Testis (tissue), 5 donors: ENCODE measurements at places on chromosomes 2 and 18. TPM values are rescaled to one million over a fixed set of nuclear protein-coding genes. Genes with fewer than 3 reads are reported as not detected.

AMER3 gene
- polyA plus RNA-seq, result 0.99 TPM

MAPRE3 gene
- polyA plus RNA-seq, result 112 TPM

ASXL3 gene
- polyA plus RNA-seq, result 15.7 TPM

SP5 gene
- polyA plus RNA-seq, result 1.4 TPM

BABAM2 gene
- polyA plus RNA-seq, result 70.6 TPM

MOGAT1 gene
- not detected for polyA plus RNA-seq

STK16 gene
- 63.0 TPM for polyA plus RNA-seq

ACVR1C gene
- polyA plus RNA-seq, result 0.47 TPM

ALLC gene
- polyA plus RNA-seq, result 35.1 TPM

HMSD gene
- 0.53 TPM for polyA plus RNA-seq

CFAP65 gene
- polyA plus RNA-seq, result 42.9 TPM

MYO5B gene
- 31.8 TPM for polyA plus RNA-seq

TXNL1 gene
- polyA plus RNA-seq, result 107 TPM

L3MBTL4 gene
- polyA plus RNA-seq, result 26.6 TPM

CCDC85A gene
- 0.61 TPM for polyA plus RNA-seq

DNA sequence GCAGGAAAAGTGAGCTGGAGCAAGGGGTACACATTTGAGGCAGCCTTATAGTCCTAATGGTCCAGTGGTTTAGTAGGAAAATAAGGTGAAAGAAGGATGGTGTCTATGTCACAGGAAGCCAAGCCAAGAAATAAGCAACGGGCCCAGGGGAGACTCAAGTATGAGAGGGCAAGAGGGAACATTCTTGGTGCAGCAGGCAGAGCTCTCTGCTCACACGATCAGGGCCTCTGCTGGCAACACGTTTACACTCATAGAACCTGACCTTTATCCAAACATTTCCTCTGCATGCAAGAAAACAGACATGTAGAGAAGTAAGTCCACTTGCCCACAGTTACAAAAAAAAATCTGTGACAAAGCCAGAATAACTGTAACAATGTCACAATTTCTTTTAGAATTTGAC, 32.6 kb upstream of the LRRC30 start:
- DNase-seq, result no peak

- no peak for DNase-seq
These were observed 23.7 kb downstream of the INPP1 start for GRCh38 chr2:190367091-190367490.

DNA sequence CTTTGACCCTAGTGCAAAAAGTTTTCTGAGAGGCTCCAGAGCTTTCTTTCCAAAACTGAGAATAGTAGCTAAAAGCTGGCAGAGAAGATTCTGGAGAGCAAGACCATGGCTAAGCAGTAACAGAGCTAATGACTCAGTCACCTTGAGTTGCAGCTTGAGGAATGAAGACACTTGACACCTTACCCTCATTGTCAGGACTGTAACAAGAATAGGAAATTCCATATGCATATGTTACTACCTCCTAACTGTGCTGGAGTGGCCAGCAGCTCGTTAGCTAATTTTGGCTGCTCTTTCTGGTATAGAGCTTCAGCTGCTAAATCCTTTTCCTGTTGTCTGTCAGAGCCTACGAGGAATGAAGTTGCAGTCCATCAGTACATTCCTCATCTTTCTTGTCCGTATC, 68.6 kb upstream of the LHCGR start:
- DNase-seq, result no peak

- DNase-seq, result no peak
These were observed 48.2 kb upstream of the B3GNT2 start for GRCh38 chr2:62147610-62148301.

- DNase-seq, result no peak
These were observed 101.1 kb downstream of the PIGN start for GRCh38 chr18:62085756-62086155.

GRCh38 chr2:220127311-220127710, 499.9 kb downstream of the SLC4A3 start:
- no peak for DNase-seq

DNA sequence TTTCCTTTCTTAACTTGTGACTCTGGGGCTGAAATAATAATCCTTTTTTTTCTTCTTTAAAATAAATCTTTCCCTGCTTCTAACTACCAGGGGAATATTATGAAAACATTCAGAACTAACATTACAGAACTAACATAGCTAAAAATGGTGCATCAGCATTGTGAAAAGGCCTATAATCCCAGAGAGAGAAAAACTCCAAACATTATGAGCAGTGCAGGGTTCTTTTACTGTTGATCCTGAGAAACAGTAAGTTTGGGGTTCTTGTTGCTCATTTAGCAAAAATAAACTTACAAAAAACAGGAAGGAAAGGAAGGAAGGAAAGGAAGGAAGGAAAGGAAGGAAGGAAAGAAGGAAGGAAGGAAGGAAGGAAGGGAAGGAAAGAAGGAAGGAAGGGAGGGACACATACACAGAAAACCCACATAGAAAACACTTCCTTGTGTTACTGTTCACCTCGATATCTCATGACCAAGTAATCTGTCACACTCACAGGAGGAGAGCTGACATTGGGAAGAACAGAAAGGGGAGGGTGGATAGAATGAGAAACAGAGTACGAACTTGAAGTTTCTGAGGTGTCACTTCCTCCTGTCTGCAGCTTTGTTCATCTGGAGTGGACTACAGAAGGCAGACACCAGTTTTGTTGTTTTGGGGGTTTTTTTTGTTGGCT, 18.4 kb upstream of the PIK3C3 start:
- no peak for DNase-seq

GRCh38 chr2:98808546-98808945, 77.6 kb upstream of the MGAT4A start:
- DNase-seq, result no peak

- DNase-seq, result no peak
These were observed 6.6 kb downstream of the GAREM2 start for GRCh38 chr2:26179446-26179913.

GRCh38 chr18:75293591-75293990, 83.0 kb downstream of the TSHZ1 start:
- DNase-seq, result no peak

GRCh38 chr18:78627551-78628346, 351.9 kb upstream of the SALL3 start:
- DNase-seq, result no peak

- no peak for DNase-seq
These were observed 191.3 kb downstream of the MYO1B start for GRCh38 chr2:191436368-191437055.

DNA sequence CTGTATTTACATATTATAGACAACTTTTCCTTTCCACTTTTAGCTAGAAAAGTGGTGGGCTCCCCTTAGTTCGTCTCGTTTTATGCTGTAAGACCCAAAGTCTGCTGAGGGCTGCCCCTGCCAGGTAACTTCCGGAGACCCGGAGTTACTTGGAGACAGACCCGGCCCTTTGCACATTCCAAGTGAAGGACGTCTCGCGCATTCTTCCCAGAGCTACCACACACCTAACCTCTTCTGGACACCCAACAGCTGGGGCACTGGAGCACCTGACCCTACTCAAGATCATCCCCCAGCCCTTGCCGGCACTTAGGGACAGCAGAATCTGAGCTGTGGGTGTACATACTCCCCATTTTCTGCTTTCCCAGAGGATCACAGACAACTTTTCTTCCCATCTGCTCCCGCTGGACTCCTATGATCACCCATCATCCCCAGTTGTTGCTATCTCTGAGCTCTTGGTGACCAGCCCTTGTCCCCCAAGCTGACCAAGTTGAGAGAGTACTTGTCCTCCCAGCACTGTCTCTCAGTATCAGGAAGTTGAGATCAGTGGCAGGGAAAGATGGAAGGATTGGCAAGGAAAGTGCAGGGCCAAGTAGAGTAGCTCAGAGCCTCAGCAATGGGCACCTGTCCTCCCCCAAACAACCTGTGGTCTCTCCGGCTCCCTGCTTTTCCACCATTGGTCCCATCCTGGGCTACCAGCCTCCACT, 8.4 kb upstream of the SATB2 start:
- DNase-seq, result no peak

DNA sequence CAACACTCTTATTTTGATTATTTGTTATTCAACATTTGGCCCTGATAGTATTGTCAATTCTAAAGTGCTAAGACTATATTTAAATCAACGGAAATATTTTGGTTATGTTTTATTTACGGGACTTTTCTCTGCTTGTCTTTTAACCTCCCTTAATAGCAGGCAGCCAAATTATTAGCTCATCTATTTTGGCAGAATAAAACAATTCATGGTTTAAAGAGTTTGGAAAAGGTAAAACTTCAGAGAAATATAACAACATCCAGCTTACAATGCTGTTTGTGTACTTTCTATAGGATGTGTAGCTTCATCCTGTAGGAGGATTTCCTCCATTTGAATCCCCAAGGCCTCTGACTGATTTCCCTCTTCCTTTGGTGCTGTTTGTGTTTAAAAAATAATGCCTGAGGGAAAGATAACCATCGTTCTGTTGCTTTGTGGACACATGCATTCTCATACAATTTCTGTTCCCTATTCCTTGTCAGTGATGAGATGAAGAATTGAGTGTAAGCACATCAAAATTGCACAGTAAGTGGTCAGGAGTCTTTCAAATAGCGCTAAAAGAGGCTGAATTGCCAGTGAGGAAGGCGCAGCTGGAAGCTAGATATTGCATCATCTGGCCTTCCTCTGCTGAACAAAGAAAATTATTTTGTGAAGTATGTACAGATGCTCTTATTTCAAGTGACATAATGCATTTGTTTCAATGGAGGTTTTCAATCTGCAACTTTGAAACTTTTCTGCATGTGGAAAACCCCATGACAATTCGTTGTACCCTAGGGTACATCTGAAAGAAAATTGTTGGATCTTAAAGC, 80.3 kb downstream of the CD28 start:
- DNase-seq, result no peak

GRCh38 chr2:150413910-150414309, 73.6 kb downstream of the RND3 start:
- DNase-seq, result no peak

DNA sequence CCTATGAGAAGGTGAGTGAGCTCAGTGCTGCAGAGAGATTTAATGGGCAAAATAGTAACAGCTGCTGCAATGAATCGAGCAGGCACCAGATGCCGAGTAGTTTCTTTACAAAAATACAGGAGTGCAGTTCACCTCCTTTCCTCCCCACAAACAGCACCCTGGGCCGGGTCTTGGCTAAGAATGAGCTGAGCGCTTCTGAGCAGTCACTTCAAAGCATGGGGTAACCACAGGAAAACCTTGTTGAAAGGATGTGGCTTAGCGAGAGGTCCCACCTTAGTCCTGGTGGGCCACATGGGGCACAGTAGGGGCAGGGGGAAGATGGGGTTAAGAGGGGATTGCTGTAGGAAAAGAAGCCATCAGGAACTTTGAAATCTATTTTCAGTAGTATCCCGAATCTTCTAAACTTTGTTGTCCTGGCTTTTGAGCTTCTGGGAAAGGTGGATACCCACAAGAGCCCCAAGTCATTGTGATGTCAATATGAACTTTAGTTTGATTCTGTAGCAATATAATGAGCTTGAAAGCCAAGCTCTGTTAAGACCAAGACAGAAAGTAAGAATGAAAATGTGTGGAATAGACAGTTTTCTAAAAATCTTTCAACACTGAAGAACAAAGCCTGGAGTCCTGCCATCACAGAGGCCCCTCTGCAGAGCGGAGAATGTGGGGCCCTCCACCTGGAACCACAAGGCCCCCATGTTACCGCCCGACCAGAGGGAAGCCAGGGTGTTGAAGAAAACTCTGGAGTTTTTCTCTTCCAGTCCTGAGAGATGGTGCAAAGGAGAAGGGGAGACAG, 101.0 kb upstream of the ZNF236 start:
- no peak for DNase-seq

DNA sequence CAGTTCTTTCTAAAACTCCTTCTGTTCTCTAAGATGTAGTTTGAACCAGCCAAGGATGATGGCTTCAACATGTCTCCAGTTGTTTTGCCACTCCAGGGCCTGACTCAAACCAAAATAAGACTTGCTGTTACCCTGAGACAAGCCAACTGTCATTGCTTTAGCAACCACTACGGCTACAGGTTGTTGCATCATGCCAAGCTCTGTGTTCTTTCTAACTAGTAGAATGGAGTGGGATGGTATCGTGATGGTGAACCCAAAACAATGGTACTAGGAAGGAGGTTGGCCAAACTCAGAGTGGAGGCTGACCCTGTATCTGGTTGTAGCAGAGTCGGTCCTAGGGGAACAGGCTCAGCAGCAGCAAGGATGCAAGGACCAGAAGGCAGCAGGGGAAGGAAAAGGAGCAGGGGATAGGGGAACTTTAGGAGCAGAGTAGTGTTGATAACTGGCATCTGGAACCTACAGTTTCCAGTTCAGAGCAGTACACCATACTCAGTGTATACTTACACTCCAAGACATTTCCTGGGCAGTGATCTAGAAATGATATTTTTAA, 51.6 kb downstream of the PDK1 start:
- no peak for DNase-seq

- DNase-seq, result no peak
These were observed 742.6 kb upstream of the HS6ST1 start for GRCh38 chr2:129061069-129061768.
